ENCODE measurements at places on chromosomes 16 and 17.
A peak's percentile ranks its signal among the peaks of the same experiment; 100 is the strongest.

- no peak for DNase-seq
Observed at GRCh38 chr17:77542011-77542410, 401.2 kb downstream of the SEC14L1 start.

DNA sequence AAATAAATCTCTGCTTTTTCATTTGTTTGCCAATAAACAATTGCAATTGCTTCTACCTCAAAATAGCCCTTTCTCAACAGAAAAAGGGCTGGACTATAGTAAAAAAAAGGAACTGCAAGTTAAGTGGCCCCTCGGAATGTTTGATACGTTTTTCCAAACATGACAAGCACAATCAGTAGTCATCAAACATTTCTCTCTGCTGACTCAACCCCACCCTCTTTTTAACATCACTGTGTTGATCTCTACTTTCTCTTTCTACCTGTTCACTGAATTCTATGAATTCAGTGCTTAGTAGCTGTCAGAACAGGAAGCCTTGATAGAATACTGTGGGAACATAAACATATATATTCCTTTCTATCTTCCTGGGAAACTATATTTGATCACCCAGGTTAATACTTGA lies 116.5 kb upstream of the AXIN2 start:
- DNase-seq = no peak

GRCh38 chr16:22417019-22417418 lies 42.6 kb upstream of the CDR2 start:
- no peak for DNase-seq

DNA sequence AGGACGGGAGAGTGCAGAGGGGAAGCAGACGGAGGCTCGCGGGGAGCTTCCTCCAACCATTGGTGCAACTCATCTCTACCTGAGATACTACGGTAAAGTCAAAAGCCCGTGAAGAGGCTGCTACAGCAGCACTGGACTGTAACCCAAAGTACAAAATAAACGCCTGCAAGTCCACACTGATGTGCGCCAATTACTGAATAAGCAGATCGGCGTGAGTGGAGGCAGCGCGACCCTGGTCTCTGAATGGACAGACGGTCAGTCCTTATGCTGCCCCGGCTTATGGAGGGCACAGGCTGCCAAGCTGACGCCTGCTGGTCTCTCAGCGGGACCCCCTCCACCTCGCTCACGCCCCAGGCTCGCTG lies 58.5 kb downstream of the LMF1 start:
- no peak for DNase-seq

DNA sequence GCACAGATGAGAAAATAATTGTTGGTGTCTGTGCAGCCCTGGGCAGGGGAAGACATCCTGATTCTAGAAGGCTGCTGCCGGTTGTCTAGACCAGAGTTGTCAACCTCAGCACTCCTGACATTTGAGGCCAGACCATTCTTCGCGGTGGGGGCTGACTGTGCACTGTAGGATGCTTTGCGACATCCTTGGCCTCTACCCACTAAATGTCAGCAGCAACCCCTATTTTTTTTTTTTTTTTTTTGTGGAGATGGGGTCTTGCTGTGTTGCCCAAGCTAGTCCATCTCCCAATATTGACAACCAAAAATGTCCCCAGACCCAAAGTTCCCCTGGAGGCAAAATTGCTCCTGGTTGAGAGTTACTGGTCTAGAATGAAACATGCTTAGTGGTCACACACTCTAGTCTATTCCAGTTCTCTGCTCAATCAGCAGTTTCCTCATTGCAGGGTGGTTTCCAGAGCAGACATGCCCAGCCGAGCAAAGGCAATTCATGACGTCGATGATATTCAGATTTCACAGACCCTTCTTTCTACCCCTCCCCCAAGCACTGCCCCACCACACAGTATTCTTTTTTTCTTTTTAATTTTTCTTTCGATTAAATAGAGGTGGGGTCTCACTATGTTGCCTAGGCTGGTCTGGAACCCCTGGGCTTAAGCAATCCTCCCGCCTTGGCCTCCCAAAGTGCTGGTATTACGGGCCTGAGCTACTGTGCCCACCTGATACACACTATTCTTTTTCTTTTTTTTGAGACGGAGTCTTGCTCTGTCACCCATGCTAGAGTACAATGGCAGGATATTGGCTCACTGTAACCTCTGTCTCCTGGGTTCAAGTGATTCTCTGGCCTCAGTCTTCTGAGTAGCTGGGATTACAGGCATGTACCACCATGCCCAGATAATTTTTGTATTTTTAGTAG lies 9.0 kb downstream of the C17orf99 start:
- no peak for DNase-seq

DNA sequence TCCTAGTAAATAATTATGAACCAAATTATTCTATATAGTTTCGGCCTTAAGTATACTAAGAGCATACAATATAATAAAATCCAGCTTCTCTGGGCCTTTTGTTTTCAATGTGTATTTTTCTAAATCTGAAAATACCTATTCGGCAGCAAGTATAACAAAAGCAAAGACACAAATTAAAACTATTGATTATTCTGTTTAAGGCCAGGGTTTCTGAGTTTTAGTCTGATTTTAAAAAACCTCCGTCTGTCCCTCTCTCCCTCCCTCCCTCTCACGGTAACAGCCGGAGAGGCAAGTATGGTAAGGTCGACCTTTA lies 1.5 kb downstream of the TOB1 start:
- DNase-seq = peak; percentile 40

DNA sequence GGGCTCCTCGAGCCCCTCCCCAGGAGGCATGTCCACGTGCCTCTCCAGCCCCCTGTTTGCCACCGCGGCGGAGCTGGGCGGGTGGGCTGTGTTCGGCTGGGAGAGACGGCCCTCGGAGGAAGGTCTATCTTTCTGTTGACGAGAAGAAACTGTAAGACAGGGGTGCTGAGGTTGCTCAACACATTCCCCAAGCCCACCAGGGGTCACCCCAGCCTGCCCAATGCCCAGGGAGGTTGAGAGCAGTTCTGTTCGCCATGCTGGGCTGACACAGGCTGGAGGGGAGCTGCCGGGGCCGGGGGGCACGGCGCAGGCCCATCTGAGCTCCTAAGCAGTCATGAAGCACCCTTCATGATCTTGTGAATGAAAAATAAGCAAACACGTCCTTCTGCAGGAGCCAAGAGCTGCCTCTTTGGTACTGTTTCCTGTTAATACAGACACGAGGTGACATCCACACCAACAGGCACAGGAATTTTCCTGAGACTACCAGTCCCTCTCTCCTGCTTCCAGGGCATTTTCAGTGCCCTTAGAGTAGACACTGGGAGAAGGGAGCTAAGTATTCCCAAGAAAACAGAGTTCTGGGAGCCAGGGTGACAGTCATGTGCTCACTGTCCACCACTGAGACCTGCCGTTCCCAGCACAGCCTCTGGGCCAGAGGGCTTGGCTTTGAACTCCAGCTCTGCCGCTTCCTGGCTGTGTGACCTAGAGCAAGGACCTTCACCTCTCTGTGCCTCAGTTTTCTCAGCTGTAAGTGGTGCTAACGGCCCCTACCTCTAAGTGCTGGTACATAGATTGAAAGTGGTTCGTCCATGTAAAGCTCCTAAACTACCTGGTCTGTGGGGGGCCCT lies 9.2 kb downstream of the UBALD2 start:
- peak; percentile 20 for DNase-seq

DNA sequence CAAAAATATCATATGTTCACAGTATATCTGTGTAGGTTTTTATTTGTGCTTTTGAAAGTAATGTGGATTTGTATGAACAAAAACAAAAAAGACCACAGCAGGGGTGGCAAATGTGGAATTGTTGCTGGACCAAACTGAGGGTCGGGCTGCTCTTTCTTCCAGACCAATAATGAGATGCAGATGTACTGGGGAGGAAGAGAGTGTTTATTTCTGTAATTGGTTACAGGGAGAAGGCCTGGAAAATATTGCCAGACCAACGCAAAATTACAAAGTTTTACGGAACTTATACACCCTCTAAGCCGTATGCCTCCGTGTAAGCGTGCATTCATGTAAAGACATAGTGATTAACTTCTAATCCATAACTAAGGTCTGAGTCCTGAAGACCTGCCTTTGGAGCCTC lies 353.9 kb upstream of the C16orf82 start:
- DNase-seq = no peak

DNA sequence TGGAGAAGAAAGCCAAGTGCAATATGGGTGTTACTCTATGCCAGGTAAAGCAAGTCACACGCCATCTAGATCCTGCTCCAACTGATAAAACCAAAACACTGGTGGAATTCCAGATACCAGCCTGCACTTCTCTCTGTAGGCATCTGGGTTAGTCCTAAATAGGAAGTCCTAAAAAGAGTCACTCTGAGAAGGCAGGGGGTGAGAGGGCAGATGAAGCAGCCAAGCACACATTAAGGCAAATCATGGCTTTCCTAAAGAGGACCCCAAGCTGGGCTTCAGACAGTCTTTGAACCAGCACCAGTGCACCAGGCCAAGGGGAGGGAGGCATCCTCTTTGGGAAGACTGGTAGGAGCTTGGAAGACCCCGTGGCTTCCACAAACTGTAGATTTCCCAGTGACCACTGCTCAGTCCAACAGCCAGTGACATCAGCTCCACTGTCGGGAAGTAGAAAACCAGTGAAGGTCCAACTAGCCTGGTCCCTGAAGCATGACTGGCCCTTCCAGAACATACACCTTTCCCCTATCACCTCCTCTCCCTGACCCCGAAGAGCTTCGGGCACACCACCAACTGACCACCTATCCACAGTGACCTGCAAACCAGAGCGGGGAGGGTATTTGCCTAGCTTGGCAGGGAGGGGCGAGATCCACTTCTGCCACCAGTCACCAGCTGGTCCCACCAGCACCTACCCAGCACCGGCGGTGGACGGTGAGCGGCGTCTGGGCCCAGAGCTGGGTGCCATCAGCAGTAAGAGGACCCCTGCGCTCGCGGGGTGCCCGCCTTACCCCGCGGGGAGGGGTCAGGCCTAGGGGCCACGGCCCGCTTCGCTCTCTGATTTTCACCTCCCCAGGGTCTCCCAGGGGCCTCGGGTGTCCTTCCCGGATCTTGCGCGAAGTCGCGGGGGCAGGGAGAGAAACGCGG lies 1.0 kb downstream of the LITAF start:
- DNase-seq = peak; percentile 39

DNA sequence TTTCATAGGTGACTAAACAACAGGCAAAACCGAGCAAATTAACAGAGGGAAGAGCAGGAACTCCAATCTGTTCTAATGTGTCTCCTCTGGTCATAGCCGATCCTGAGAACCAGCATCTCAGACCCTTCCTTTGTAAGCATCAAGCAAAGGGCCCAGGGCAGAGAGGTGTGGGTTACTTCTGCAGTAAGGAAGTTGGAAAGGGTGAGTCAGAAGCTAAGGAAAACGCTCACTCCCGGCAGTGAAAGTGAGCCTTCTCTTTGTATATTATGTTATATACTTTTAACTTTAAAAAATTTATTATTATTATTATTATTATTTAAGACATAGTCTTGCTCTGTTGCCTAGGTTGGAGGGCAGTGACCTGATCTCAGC lies 77.7 kb downstream of the MRM3 start:
- DNase-seq = no peak

- DNase-seq = no peak
Observed at GRCh38 chr17:33653399-33653788, 360.3 kb upstream of the ASIC2 start.

DNA sequence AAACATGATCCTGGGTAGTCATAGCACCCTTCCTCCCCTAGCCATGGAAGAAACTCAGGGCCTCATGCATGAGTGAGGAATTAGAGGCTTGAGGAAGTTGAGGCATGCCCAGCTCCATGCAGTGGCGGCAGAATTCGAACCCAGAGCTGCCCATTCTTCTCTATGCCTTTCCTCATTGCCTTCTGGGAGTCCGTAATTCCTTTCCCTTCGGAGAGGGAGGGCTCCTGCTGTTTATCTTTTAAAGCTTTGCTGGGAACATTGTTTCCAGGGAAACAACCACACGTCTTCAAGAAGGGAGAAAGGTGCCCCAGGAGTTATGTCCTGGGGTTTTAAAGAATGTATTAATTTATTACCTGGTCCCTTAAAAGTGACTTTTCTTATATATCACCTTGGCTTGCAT lies 8.5 kb downstream of the CRISPLD2 start:
- DNase-seq = no peak

DNA sequence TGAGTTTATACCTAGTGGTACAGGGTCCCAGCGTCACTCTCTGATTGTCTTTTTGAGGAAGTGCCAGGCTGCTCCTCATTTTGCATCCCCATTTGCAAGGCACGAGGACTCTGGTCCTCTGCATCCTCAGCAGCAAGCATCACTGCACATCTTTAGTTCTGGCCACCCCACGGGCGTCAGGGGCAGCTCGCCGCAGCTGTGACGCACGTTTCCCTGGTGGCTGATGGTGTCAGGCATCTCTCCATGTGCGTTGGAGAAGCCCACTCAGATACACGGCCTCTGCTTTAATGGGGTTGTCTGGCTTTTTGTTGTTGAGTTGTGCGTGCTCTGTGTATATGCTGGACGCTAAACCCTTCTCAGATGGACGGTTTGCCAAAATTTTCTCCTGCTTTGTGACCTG lies 45.2 kb upstream of the ZNF469 start:
- DNase-seq = no peak

DNA sequence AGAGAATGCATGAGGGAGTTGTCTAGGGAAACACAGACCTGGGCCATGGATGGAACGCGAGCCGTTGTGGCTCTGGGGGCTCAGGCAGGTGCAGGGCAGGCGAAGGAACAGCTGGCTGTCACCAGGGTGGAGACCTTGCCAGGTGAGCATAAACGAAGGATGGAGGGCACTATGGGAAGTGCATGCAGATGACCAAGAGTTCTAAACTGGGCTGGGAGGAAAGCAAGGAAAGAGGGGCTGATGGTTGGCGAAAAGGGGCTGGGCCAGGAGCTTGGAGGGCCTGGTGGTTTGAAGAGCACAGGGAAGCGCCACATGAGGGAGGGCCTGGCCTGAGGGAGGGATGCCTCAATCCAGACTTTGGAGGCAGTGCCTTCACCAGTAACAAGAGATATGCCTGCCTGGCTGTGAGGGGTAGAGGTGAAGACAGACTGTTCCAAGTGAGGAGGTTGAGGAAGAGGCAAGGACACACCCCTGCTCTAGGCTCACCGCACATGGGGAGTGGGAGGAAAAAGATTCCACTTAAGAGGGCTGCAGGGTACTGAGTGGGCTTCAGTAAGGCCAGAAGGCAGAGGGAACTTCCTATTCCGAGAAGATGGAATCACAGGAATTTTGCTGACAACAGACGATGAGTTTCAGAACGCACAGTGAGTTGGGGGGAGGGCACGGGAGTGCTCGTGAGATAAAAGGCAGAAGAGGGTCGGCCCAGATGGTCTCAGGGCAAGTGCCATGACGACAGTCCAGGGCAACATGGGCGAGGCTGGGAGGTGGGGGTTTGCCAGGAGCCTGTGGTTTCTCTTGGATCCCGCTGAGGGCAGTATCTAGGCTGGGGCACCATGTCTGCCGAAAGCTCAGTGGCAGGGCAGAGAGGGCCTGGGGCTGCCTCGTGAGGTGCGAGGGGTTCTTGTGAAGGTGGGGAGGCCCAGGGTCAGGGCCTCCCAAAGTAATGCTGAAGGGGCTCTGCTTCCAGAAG lies 20.6 kb downstream of the B9D1 start:
- no peak for DNase-seq
